ENCODE measurements at places on chromosomes 4 and X. TPM values are rescaled to one million over a fixed set of nuclear protein-coding genes. Genes with fewer than 3 reads are reported as not detected.

The SPANXA2 gene
- polyA plus RNA-seq, result not detected

The CTAG1B gene
- polyA plus RNA-seq, result not detected

The RADX gene
- 67.5 TPM for polyA plus RNA-seq

The PHEX gene
- 0.59 TPM for polyA plus RNA-seq

The ARMCX1 gene
- 84.5 TPM for polyA plus RNA-seq

The GIMD1 gene
- not detected for polyA plus RNA-seq

The CSN1S1 gene
- polyA plus RNA-seq, result not detected

The GAGE12E gene
- polyA plus RNA-seq, result not detected

The PARM1 gene
- 1.3 TPM for polyA plus RNA-seq

The SPANXN1 gene
- polyA plus RNA-seq, result not detected

The SPIN2B gene
- polyA plus RNA-seq, result 25.3 TPM

The NHS gene
- polyA plus RNA-seq, result 1.9 TPM

The PNMA3 gene
- polyA plus RNA-seq, result 3.2 TPM

The MAGEB2 gene
- not detected for polyA plus RNA-seq

The TENM3 gene
- polyA plus RNA-seq, result 7.3 TPM

The FRAS1 gene
- polyA plus RNA-seq, result 3.5 TPM

The TECRL gene
- polyA plus RNA-seq, result not detected

The ADGRG4 gene
- not detected for polyA plus RNA-seq

The PRDX4 gene
- 75.5 TPM for polyA plus RNA-seq

The IL3RA gene
- not detected for polyA plus RNA-seq

The CC2D2A gene
- 10.7 TPM for polyA plus RNA-seq

The PABPC4L gene
- not detected for polyA plus RNA-seq

The IQSEC2 gene
- polyA plus RNA-seq, result 2.4 TPM

The CPZ gene
- not detected for polyA plus RNA-seq

The GPC3 gene
- polyA plus RNA-seq, result 2.1 TPM

The TSPAN7 gene
- 180 TPM for polyA plus RNA-seq

The TMEM47 gene
- 24.8 TPM for polyA plus RNA-seq

The TCEAL9 gene
- polyA plus RNA-seq, result 102 TPM

The CCNA2 gene
- 7.5 TPM for polyA plus RNA-seq

The DCAF8L2 gene
- polyA plus RNA-seq, result not detected

The ANKRD17 gene
- polyA plus RNA-seq, result 30.4 TPM

The GAGE12C gene
- not detected for polyA plus RNA-seq
